ENCODE measurements at places on chromosomes 7 and 10.

DNA sequence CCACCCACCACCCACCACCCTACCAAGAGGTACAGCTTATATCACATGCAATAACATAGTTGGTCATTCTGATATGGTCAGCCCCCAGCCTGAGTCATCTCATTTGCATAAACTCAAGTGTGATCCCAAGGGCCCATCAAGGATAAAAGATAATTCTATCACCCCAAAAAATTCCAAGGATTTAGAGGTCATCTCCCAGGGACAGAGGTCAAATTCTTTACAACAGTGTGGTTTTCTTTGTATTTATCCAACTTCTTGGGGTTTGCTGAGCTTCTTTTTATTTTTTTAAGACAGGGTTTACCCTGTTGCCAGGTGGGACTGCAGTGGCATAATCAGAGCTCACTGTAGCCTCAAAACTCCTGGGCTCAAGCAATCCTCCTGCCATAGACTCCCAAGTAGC lies 9.4 kb upstream of the GTPBP10 start:
- no peak for DNase-seq

- no peak for DNase-seq
Observed at GRCh38 chr7:95396136-95397032, at the start of gene PON3. TSS of gene PON3 (minus strand) at chr7:95396375. CDS start at chr7:95396350, 25 bp downstream.

DNA sequence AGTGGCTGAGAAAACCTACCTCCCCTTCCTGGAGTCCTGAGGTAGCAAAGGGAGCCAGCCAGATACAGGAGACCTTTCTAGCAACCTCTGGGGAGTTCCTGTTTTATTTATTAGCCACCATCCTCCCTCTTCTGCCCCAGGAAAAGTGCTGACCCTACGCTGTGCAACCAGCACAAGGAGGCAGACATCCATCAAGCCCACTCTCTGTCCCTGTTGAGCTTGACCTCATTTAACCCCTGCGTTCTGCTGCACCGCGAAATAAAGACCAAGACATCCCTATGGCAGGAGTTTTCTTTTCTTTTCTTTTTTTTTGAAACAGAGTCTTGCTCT lies 25.3 kb upstream of the ANKRD2 start:
- no peak for DNase-seq

DNA sequence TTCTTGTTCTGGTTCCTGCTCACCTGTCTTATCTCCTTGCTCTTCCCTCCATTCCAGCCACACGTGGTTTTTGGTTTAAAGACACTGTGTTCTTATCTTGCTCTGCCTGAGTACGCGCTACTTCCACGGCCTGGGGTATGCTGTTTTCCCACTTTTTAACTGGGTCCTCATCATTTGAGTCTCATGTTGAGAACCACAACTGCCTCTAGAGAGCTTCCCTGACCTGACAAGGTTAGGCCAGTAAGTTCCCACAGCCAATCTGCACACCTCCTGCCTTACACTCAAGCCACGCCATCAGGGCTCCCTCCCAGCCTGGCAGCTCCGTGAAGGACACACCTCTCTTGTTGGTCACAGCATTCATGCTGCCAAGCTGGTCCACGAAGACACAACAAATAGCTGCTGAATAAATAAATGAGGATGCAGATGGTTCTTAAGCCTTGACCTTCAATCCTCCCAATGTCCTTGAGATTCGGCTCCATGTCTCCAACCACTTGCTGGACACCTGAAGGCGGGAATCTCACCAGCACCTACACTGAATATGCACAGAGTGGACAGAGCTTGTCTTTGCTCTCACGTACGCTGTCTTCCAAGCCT lies 201.7 kb upstream of the KLF14 start:
- no peak for DNase-seq

DNA sequence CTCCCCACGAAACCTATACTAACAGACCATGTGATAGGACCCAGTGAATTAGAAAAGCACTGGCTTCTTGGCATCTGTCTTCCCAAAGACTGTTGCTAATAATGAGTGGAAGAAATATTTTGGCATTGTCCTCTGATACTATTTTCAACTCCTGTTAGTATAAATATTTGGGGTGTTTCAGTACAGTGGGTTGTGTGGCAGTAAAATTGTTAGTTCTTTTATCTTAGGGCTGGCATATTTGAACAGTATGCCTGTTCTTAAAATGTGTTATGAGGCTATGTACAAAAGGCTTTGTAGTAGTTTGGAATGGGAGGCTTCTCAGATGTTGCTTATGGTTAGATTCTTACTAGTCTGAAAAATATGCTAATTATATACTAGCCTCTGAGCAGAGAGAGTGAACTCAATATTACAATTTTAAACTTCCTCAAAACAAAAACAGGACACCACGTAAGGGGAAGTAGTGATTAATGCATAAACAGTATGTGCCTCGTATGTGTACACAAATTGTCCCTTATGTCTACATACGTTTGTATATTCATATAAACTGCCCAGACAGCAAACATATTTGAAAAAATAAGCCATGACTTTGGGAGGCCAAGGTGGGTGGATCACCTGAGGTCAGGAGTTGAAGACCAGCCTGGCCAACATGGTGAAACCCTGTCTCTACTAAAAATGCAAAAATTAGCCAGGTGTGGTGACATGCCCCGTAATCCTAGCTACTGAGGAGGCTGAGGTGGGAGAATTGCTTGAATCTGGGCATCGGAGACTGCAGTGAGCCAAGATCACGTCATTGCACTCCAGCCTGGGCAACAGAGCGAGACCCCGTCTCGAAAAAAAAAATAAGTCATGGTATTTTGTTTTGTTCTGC lies 115.4 kb downstream of the ARID5B start:
- DNase-seq: peak; percentile 9

GRCh38 chr10:32960022-32960421 lies 2.0 kb upstream of the ITGB1 start:
- no peak for DNase-seq

- DNase-seq: no peak
Observed at GRCh38 chr7:99794585-99795502, 10.9 kb upstream of the CYP3A4 start.

- no peak for DNase-seq
Observed at GRCh38 chr7:151408839-151409666, 785 bp downstream of the WDR86 start.

- no peak for DNase-seq
Observed at GRCh38 chr10:6840201-6840691, 260.2 kb upstream of the PRKCQ start.

DNA sequence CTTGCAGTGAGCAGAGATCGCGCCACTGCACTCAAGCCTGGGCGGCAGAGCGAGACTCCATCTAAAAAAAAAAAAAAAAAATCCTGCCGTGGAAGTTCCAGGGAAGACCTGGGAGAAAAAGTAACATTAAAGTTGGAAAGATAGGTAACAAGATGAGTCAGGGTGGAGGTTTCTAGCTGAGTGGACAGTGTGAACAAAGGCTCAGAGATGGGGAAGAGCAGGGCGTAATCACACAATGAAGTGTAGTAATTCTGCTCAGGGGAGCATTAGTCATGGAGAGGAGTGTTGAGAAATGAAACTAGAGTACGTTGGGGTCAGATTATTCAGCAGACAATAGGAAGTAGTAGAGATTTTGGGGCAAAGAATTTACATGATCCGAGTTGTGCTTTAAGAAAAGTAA lies 21.6 kb upstream of the WASL start:
- DNase-seq: peak; percentile 62

- no peak for DNase-seq
Observed at GRCh38 chr10:17062493-17062892, 67.1 kb downstream of the CUBN start.

DNA sequence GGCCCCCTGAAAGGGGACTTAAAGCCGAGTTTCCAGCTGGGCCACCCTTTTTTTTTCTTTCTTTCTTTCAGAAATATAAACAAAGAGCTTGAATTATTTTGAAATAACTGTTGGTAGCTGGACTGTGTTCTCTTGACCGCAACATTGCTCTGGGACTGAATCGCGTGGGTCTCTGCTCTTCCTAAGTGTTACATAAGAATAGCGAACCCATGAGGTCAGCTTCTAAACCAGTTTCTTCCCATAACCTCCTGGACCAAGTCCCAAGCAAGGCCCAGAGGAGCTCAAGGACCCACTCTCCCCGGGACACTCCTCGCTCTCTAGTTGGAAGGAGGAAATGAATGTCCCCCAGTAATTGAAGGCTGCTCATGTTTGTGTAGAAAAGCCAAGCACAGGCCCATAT lies 91.1 kb downstream of the CXCL12 start:
- no peak for DNase-seq

DNA sequence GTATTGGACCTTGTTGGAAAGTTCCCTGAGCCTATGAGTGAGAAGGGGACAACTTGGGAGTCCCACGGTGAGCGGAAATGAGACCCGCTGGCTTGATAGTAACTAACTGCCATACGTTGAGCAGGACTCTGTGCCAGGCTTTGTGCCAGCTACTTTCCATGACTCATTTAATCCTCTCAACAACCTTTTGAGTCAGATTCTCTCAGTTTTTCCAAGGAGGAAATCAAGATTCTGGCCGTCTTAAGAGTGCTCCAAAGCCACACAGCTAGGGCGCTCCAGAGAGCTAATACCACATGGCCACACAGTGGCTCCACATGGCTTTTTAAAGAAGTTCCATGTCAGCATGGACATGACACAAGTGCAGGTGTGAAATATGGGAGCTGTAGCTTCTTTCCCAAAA lies 55.7 kb downstream of the NOD1 start:
- no peak for DNase-seq

- DNase-seq: no peak
Observed at GRCh38 chr10:128469515-128469914, 343.3 kb upstream of the MKI67 start.

GRCh38 chr7:112990624-112991023 lies 96.0 kb downstream of the GPR85 start:
- DNase-seq: no peak
